EH (cell line): ENCODE measurements at places on chromosomes 2 and 18.

GRCh38 chr2:239937866-239938640 lies 87.1 kb downstream of the NDUFA10 start:
- no peak for DNase-seq

DNA sequence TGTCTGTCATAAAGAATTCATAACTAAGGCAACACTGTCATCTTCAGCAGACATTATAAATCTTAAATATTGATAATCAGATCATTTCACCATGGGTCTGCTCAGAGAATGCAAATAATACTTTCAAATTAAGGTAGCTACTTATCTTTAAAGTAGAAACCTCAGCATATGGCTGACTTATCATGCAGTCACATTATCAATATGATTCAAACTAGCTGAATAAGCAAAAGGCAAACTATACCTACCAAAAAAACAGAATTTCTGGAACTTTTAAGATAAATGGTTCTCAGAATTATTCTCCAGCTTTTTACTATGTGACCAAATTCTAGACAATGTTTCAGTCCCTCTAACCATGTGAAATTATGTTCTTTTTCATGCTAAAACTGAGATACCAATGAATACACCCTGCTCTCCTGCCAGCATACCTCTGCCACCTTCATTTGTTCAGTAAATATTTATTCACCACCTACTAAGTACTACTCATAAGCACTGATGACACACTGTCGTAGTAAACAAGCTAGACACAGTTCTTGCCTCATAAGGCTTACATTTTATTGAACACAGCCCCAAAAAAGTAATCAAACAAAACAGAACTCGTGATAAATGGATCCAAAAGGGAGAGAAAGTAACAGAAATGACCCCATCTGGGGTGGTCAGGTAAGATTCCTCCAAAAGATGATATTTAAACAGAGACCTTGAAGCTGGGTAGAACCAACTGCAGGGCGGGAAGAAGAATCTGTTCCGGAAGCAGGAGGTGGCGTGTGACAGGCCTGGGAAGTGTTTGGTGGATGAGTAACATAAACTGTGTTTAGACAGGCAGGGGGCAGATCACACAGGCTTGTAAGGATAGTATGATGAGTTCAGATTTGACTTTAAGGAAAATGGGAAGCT lies 17.7 kb downstream of the SPIRE1 start:
- peak; percentile 88 for DNase-seq

DNA sequence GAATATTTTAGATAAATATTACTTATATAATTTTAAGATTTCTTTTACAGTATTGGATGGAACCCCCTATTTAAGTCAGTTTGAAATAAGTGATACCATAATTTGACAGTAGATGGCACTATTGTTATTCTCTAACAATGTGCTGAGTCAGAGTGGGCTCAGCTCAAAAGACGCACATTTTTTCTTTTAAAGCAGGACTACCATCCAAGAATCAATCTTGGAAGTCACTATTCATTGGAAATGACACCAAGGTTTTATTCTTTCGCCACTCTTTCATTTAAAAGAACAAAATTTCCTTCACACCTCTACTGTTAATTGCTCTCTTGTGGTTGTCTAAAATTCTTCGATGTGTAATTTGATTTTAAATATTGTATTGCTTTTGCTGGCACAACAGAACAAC lies 32.6 kb upstream of the SPAG16 start:
- DNase-seq: peak; percentile 69

DNA sequence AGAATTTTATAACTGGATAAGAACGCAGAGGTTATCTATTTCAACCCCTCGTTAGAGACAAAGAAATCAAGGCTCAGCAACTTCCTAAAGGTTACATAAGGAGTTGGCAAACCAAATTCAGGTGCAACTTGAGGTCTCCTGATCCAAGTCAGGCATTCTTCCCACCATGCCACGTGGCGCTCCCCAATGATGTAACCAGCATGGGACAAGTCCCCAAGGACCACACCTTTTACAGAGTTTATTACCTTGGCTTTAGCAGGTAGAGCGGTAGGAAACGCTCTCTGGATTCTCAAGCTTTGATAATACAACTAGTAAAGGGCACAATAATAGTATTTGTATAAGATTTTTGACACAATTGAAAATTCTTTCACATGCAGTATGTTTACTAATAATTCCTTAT lies 26.7 kb upstream of the MBOAT2 start:
- no peak for DNase-seq

GRCh38 chr2:72496479-72496878 lies 329.4 kb downstream of the EXOC6B start:
- no peak for DNase-seq

DNA sequence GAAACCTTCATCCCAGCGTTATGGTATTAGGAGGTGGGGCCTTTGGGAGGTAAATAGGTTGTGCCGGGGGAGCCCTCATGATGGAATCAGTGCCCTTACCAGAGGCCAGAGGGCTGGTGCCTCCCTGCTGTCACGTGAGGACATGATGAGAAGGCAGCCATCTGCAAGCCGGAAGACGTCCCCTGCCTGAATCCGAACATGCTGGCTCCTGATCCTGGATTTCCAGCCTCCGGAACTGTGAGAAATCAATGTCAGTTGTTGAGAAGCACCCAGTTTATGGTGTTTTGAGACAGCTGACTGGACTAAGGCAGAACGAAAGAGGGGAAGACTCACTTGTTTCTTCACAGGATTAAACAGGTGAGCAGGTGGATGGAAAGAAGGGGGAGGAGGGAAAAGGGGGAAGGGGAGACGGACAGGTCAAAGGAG lies 13.0 kb upstream of the KLF11 start:
- DNase-seq: no peak

DNA sequence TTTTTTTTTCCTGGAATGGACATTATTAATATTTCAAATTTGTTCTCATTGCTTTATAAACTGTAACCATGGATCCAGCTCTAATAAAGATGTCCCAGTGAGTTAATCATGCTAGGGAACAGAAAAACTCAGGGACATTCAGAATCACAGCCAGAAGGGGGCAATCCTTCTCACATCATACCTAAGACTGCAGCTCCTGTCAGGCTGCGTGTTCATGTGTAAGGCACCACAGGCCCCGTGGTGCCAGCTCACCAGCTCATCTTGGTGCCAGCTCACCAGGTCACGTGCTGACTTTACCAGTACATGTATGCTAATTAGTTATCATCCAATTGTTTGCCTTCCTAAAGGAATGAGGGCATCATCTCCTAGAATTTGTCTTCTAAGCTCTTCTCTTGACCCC lies 84.7 kb upstream of the NEDD4L start:
- DNase-seq: peak; percentile 56

- DNase-seq: no peak
Measured at GRCh38 chr2:191634791-191635190, 43.1 kb upstream of the NABP1 start.

DNA sequence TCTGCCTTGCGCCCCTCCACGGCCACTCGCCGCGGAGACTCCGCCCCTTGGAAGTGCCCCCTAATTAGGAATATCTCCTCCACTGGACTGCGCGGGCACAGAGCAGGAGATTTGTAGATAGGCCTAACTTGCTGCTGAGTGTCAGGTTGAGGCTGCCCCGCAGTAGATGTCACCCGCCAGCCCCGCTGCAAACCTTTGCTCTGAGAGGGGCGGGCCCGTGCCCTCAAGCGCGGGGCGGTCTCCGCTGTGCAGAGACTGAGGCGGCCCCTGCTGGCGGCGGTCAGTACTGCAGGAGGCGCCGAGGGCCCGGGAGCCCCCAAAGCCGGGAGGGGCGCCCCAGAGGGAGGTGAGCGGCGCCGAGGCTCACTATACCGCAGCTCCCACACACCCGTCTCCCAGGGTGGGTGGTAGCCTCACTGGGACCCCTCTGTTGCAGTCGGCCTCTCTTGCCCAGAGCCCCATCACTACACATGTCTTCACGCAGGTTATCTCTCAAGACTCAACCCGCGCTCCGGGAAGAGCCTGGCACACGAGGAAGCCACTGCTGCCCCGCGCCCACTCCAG lies 2.9 kb upstream of the NEURL3 start:
- peak; percentile 54 for DNase-seq

GRCh38 chr2:231228223-231228622 lies 29.8 kb downstream of the ARMC9 start:
- DNase-seq: no peak

DNA sequence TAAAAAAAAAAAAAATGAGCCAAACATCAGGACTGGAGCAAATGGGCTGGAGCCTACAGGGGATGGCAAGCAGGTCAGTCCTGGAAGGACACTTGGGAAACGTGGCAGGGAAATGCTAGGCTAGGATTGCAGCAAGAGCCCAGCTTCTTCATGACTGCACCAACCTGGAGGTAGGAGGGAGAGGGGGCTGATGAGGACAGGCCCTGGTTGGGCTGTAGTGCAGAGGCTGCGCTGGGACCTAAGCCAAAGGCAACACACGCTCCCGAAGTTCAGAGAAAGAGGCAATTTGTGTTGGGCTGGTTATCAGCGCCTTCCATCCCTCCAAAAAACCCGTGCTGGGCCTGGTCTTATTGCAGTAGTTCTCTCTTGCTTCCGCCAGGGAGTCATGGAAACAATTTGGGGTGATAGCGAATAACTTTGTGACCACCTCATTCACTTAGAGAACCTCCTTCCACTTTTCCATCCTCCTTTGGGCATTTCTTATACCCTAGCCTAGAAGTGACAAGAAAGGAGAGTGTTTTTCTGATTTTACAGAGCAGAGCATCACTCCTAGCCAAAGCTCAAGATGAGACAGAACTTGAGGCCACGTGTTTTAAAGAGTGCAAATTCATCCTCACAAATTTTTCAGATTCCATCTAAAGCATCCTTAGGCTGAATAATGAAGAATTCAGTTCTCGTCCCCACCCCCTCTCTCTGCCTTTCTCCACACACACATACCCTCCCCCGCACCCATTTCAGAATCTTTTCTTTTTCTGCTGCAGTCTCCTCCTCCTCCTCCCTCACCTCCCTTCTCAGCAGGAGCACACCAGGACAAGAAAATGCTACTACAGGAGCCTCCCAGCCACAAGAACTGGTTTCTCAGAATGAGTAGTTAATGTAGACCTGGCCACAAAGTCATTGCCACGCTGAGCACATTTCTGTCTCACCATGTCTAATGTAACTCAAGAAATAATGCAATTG lies 82.5 kb upstream of the STPG4 start:
- DNase-seq: peak; percentile 75

- no peak for DNase-seq
Measured at GRCh38 chr2:10332402-10333246, 29.9 kb downstream of the HPCAL1 start.

DNA sequence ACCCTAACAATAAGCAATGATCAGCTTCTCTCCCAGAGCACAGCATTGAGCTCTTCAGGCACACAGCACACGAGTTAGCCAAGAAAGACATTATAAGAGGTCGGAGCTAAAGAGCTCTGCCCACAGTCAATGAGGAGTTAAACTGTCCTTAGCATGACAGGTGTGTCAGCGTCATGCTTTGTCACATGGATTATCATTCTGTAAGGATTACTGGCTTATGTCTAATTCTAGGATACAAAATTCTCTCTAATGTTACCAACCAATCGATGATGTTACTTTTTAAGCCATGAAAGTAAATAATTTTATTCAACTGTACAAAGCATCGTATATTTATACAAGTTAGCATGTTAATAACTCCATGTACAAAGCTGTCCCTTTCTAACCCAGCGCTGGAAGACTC lies 108.8 kb downstream of the ZNF236 start:
- no peak for DNase-seq

DNA sequence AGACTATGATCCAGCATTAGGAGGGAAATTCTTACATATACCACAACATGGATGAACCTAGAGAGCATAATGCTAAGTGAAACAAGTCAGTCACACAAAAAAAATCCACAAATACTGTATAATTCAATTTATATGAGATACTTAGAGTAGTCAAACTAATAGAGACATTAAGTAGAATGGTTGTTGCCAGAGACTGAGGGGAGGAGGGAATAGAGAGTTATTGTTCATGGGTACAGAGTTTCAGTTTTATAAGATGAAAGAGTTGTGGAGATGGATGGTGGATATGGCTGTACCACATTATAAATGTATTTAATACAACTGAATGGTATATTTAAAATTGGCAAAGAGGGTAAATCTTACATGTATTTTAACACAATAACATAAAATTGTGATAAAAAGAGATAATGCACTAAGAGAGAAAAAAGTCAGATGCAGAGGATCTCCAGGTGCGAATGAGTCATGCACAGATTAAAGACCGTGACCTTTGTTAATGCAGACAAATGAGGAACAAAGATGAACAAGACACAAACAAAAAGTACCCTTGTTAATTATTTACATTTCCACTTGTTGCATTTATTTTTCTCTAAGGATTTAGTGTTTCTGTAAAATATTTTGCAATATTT lies 541.7 kb upstream of the MEX3C start:
- no peak for DNase-seq

DNA sequence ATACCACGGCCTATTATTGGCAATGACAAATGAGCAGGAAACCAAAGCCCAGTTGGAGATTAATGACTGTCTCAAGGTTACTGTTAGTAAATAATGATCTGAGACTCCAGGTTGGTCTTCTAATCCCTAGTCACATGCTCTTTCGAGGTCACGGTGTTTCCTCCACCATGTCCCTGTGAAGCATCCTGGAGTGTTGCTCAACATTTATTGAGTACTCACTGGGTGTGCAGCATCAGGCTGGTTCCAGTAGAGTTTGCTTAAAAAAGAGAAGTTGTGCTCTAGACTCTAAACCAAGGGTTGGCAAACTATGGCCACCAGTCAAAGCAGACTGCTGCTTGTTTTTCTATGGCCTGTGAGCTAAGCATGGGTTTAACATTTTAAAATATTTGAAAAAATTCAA lies 263.8 kb upstream of the ATP5MC3 start:
- DNase-seq: no peak

DNA sequence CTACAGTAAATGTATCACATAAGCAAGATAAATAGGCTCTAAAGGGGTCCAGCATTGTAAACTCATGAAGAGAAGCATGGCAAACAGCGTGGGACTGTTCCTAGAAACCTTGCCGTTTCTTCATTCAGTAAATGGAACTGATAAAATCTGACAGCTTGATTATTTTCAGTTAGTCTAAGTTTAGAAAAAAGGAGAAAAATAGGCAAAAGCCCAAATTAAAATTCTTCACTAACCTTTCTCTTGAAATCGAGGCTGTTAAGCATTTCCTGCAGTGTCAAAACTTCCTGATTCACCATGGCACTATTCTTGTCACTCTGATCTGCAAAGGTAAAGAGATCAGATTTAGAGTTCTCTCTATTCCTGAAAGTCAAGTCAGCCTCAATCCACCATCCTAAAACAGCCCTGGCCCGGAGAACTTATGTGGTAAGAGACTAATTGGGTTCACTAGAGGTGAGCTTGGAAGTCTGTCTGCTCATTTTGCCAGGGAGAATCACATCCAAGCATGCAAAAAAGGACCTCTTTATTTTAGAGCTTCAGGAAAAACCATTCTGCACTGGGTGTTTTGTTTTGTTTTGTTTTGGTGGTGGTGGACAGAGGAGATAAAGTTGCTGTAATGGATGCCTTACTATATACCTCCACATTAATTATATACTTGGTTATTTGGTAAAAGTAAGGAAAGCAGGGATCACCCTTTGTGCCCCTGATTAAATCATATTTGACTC lies 52.4 kb upstream of the STAT1 start:
- DNase-seq: peak; percentile 3

GRCh38 chr18:79943608-79944125 lies 7.8 kb downstream of the SLC66A2 start:
- no peak for DNase-seq

- DNase-seq: no peak
Measured at GRCh38 chr2:226736382-226736781, 63.2 kb downstream of the IRS1 start.
